Activated CD8-positive, alpha-beta memory T cell treated with anti-CD3 and anti-CD28 coated beads for 1 hour (primary cell): ENCODE measurements at places on chromosomes 16 and 17.
A peak's percentile ranks its signal among the peaks of the same experiment; 100 is the strongest.

DNA sequence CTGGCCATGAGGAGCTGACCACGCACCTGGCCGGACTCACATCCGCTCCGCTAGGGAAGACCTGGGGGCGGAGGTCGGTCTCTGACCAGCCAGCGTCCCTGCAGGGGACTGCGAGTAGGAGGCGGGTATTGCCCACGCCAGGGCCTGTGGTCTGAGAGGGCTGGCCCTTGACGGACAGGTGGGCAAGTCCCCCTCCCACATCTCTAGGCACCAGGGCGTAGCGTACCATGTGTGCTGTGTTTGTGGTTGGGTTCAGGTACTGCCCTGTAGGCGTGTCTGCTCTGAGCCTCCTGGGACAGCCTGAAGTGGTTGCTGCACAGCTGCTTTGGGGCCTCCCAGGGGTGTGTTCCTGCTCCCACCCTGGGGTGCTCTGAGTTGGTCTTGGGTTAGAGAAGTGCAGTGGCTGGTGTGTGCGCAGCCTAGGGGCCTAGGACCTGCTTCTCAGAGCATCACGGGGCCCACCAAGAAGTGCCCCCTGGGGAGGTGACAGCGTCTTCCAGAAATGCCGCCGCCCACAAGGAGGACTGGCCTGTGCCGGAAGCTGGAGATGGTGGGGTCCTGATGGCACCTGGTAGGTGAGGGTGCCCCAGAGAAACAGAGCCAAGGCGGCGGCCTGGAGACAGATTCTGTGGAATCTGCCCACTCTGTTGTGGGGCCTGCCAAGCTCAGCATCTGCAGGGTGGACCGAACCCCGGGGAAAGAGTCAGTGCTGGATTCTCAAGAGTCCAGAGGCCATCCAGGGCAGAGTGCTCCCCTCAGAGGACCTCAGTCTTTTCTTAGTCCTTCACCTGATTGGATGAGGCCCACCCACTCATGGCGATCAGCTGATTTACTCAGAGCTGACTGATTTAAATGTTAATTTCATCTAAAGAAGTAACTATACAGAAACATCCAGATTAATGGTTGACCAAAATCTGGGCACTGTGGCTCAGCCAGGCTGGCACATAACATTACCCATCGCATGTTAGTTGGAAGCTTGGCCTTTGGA lies 48.3 kb downstream of the WDR45B start:
- DNase-seq: no peak

- DNase-seq: no peak
Observed at GRCh38 chr16:11429823-11430222, 84.6 kb downstream of the RMI2 start.

DNA sequence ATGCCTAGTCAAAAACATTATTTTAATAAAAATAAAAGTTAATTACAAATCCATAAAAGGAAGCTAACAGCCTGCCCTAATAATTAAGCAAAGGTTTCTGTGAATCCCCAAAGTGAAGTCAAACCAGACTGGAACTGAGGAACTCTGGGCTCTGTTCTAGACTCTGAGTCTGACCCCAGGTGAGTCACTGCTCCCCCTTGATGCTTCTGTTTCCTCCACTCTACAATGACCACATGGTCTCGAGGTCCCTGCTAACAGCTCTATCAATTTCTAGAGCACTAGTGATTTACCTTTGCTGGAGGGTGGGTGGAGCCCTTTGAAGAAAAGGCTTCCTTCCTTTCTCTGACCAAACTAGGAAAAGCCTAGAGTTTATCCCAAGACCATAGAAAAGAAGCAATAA lies 32.4 kb downstream of the XPO6 start:
- DNase-seq: no peak

GRCh38 chr17:2259769-2260536 lies 43.6 kb downstream of the SMG6 start:
- DNase-seq: peak; percentile 21

DNA sequence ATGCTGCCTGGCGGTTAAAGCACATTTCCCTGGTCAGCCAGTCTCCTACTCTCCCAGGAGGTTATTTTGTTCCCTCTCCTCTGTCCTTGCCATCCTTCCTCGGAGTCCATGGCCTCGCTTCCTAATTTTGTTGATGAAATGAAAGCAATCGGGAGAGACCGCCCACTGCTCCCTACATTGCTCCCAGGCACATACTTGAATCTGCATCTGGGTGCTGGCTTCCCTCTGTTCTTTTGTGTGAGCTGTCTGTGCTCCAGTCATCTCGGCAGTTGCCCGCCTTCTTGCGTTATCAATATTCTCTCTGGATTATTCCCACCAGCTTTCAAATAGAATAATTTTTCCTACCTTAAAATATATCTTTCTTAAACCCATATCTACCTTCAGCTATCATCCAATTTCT lies 11.1 kb downstream of the KRT23 start:
- DNase-seq: no peak

DNA sequence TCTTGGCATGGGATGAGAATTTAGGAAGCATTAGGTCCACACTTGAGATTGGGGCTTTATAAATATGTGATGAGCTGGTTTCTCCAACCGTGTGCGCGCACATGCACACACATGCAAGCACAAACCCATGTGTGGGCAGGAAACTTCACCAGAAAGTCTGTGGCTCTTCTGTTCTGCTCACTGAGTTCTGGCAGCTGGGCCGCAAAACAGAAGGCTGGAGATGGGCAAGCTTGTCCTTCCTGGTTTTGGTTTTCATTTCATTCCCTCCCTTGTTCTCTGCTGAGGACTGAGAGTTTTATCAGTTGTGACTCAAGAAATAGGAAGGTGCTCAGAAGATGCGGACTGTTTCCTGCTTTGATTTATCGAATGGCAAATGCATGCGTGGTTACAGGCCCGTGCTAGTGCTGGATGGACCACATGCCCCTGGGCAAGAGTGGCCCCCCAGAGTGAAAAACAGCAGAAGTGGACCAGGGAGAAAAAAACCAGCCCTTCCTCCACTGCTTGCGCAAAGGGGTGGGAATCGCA lies 14.1 kb downstream of the MAP3K14 start:
- no peak for DNase-seq

DNA sequence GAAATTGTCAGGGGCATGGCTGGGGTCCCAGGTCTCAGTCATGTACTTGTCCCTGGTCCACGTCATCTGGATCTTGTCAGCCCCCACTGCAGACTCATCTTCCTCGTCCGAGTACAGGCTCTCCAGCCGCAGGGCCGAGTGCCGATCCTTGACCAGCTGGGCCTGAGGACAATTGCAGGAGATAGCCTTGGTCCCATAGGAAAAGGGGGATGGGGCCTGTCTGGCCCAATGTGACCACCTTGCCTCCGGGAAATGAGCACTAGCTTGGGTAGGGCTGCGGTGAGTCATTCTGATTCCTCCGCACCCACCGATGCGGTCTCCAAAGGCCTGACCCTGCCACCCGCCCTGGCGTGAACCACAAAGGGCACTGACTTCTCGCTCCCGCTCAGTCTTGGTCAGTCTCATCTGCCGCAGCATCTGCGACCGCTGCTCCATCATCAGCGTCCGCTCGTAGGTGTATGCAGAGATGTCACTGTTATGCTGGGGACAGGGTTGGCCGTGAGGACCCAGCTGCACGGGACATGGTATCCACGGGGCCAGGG lies 1.5 kb upstream of the LCAT start:
- no peak for DNase-seq

DNA sequence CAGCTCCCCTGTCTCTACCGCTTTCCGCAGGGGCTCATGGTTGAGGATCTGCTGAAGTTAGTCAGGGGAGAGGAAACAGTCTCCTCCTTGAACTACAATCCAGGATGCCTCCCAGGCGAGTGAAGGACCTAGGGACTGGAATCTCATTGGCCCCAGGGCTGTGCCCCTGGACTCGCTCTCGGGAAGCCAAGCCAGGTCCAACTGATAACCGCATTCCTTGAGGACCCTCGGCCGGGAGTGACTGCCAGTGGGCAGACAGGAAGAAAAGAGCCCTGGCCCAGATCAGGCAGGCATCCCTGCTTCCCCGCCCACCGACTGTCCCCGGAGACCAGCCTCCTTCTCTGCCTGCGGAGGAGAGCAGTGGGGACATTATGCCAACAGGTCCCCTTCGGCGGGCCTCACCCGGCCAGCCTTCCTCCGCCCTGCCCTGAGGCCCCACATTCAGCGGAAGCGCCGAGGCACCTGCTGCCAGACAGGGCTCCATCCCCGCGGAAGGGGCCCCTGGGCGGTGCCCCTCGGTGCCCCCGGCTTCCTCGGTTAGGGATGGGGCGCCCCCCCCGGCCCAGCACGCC lies 776 bp downstream of the LRRC75A start:
- no peak for DNase-seq

DNA sequence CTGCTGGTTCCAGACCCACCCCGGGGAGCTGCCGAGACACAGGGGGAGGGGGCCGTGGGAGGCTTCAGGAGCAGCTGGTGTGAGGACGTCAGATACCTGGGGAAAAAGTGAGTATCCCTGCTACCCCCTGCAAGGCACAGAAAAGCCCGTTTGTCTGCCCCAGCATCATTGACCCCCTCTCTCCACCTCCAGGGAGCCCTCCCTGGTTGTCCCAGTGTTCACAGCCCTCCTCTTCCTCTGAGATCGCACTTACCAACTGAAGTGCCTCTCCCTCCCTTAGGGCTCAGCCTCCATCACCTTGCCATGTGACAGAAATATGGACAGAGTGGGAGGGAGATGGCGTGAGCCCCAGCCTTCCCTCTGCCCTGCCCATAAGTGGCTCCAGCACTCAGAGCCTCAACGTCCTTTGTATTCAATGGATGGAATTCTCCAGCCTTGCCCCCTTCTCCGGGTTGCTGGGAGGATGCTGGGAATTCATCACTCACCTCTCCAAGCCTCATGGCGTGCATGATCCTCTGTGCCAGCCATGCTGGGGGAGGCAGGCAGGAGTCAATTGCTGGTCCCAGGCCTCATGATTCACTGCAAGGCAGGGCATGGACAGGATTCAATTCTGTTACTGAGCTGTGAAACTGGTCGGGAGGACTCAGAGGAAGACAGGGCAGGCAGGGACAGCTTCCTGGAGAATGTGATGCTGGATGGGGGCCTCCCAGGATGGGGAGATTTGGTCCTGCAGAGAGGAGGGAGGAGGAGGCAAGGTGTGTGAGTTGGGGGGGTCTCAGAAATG lies 14.6 kb downstream of the SPNS3 start:
- no peak for DNase-seq

DNA sequence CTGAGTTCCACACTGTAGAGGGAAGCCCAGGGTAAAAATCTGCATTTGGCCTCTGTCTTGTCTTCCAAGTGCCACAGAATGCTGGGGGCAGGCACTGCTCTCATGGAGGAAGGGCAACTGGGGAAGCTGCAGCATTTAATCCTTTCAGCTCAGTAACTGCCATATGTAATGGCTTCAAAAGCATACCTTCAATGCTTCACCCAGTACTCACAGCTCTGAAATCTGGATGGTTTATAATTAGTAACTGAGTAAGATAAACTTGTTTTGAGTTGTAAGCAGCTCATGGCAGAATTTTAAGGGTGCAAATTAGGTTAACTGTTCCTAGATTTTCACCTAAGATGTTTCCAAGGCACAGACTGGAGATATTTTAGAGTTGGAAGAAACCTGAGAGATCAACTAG lies 24.5 kb downstream of the PMP22 start:
- no peak for DNase-seq

- DNase-seq: no peak
Observed at GRCh38 chr16:66207139-66207882, 159.2 kb upstream of the CDH5 start.

- no peak for DNase-seq
Observed at GRCh38 chr17:29045734-29046472, 3.0 kb downstream of the PIPOX start.

DNA sequence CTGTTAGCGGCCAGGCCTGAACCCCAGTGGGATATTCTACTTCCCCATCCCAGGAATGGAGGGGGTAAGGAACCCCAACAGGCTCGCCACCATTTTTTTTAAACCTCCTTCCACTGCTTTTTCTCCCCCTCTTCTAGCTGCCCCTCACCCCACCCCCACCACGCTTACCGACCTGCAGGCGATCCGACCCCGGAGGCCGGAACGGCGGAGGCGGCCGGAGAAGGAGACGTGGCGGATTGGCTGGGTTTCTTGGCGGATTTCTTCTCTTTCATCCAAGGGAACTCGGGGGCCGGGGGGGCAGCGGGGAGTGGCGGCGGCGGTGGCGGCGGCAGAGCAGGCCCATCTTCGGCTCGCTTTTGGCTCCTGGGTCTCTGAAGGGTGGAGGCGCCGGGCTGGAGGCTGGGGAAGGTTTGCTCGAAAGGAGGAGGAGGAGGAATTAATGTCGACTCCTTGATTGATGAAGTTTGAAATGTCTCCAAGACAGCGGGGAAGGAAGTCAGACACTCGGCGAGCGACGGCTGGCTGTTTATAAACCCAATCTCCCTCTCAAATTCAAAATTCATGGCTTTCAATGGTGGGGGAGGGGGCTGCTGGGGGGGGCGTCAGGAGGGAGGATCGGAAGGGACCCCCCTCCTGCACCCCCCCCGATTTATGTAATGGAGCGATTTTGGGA lies 424 bp downstream of the HOXB2 start:
- DNase-seq: no peak

- no peak for DNase-seq
Observed at GRCh38 chr16:58461056-58461455, 38.9 kb upstream of the NDRG4 start.

GRCh38 chr16:17224879-17225281 lies 245.9 kb downstream of the XYLT1 start:
- DNase-seq: no peak

DNA sequence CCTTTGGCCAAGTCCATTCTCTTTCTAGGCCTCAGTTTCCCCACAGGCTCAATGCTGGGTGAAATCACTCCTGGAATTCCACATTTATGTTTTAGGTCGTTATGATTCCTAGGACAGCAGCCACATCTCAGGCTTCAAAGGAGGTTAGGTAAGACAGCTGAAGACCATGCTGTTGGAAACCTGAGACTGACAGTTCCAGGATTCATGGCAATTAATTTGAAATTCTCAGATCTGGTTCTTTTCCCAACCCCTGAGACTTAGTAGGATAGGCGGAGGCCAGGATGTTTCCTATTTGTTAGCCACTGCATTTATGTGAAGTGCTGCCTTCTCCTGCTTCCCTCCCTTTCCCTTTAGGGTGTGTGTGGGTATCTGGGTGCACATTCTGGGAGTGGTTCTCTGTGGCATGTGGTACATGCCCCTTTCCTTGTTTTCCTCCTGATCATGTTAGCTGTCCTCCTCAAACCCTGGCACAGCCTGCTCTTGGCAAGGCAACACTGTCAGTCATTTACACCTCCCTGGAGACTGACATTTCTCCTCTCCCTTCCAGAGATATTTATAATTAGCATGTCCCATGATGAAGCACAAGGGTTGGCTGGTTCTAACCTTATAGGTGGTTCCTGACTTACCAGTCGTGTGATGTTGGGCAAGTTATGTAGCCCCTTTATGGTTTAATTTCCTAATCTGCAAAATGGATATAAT lies 91.4 kb upstream of the SALL1 start:
- no peak for DNase-seq
